AG10803 (cell line): ENCODE measurements at places on chromosomes 1 and 21.

GRCh38 chr1:240115831-240116230 lies 24.1 kb downstream of the FMN2 start:
- no peak for DNase-seq

DNA sequence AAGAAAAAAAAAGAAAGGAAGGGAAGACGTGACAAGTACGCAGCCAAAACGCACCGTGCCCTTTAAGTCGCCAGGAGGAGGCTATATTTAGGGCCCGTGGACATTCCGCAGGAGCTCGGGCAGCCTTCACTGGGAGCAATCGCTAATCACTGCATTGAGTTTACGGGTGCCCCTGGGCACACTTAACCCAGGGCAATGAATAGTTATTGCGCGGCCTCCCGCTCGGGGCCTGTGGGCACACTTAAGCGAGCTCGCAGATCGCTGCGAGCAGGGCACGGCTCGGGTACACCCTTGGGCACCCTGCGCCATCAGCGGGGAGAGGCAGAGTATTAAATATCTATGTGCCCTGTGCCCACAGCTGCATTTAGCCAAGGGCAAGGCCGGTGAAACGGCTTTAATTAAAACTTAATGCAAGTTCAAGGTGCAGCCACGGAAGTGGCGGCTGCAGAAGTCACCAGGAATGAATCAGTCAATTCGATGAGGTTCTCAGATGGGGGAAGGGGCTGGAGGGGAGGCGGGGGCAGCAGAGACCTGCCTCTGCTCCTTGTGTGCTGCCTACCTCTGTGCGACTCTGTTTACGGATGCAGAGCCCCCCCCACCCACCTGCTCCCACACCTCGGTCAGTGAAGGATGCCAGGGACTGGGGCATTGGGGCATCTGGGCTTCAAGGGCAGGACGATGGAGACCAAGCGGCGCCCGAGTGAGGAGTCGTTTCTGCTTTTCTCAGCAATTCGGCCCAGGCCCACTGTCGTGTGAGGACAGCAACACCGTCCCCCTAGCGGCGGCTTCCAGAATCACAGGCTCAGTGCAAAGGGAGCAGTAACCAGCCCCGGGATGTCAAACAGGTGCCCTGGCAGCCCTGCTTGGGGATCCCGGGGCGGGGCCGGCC lies 51.8 kb upstream of the TARDBP start:
- DNase-seq = peak; percentile 53

- no peak for DNase-seq
Observed at GRCh38 chr1:115139381-115139780, 50.1 kb upstream of the TSPAN2 start.

DNA sequence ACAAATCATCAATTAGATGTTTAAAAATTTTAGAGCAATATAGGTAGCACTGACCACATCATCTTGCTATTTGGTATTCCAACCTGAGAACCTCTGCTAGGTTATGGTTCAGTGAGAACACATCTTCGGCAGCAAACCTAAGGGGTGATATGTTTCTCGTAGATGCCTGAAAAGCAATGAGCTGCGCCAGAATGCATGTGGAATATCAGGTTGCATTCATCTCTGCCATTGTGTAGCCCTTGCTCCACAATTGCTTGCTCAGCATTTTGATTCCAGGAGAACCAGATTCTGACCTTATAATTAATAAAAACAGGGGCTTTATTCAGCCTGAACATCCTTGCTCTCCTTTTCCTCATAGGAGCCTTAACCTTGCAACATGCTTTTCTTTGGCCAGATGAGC lies 408.1 kb downstream of the USH2A start:
- DNase-seq = no peak

GRCh38 chr1:28297826-28298225 lies 31.0 kb upstream of the MED18 start:
- DNase-seq = no peak
